ENCODE measurements at places on chromosomes 11 and 22. TPM values are rescaled to one million over a fixed set of nuclear protein-coding genes. Genes with fewer than 3 reads are reported as not detected.

DNA sequence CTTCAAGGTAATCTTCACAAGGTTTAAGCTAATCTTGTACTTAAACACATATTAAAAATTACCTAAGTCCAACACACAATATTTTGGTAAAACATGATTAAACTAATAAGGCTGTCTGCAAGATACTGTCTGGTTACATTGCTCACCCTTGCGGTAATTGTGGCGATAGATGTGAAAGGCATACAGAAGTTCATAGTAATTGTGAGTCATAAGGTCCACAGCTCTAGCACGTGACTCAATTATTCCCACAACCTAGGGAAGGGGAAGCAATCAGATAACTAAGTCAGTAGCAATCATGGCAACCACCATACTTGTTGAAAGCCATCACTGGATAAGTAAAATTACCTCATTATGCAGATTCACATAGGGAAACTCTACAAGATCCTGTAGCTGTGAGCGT is 30.5 kb upstream of the FNBP4 start:
- DNase-seq, result no peak

Gene VPREB1
- total RNA-seq, result not detected

GRCh38 chr11:57752954-57753353 is 1.3 kb upstream of the BTBD18 start:
- no peak for DNase-seq

DNA sequence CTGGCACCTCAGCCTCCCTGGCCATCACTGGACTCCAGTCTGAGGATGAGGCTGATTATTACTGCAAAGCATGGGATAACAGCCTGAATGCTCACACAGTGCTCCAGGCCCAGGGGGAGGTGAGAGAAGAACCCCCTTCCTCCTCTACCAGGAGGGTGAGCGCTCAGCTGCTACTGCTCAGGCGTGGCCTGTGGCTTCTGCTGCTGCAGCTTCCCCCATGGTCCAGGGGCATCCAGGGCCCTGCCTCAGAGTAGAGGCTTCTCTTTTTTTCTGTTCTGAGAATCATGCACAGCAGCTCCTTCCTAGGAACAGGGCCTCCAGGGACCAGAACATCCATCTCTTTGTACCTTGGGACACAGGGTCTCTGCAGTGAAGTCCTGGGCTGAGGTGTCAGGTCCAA is 83.1 kb downstream of the VPREB1 start:
- no peak for DNase-seq

Gene FCHSD2
- 58.7 TPM for total RNA-seq

- no peak for DNase-seq
Observed at GRCh38 chr11:390175-390574, 3.8 kb upstream of the PKP3 start.

- no peak for DNase-seq
Observed at GRCh38 chr22:50657925-50658324, 14.7 kb upstream of the SHANK3 start.

DNA sequence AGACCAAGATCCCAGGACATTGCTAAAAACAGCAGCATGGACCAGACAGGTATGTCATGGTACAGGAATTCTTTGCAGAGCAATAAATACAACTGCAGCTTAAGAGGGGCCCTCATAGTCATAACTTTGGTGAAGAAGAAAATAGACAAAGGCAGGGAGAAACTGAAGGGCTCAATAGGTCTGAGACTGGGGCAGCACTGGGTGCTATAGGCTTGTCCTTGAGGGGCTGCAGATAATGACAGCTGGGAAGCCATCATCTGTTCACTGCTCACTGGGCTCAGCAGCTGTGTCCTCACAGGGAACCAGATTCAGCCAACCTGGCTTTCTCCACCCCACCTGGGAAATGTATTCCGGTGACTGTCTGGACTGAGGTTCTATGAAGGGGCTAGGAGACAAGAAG is 68.4 kb downstream of the ZNF280B start:
- no peak for DNase-seq

DNA sequence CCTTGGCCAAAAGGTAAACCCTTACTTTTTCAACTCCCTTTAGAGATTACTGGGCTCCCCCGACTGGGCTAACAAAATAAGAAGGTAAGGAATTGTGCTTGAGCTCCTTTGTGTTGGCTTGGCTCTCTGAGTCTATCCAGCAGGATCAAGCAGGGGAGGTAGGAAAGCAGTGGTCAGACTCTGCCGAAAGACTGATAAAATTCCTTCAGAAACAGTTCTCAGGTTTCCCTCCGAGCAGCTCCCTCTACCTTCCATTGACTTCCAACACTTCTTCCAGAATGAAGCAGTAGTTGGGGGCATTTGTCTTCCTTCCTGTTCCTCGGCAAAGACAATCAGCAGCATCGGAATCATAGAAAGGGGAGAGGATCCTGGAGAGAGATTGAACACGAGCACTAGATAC is 16.1 kb upstream of the CARD18 start:
- no peak for DNase-seq

DNA sequence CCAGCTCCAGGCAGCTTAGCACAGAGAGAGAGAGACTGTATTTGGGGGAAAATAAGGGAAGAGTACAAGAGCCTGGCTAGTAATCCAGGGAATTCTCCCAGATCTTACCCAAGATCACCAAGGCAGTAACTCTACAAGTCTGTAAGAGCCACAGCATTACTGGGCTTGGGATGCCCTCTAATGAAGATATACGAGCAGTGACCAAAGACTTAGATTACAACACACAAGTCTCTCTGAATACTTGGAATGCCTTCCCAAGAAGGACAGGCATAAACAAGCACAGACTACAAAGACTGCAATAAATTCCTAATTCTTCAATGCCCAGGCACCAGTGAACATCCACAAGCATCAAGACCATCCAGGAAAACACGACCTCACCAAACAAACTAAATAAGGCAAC is 17.7 kb downstream of the DNAJC24 start:
- no peak for DNase-seq

DNA sequence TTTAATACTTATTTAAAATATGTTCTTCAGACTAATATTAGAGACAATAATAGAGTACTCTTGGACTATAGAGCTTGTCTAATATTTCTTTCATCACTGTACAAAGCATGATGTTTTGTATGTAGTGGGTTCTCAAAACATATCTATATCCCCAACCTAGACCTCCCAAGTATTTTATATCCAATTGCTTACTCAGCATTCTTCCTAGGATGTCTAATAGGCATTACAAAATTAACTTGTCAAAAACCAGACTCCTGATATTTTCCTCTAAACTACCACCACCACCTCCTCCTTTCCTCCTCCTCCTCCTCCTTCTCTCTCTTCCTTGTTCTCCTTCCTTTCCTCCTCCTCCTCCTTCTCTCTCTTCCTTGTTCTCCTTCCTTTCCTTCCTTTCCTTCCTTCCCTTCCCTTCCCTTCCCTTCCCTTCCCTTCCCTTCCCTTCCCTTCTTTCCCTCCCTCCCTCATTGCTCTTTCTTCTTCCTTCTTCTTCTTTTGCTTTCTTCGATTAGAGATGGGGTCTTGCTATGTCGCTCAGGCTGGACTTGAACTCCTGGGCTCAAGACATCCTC is 21.3 kb downstream of the BCO2 start:
- DNase-seq, result no peak

- no peak for DNase-seq
Observed at GRCh38 chr11:1619449-1619848, 2.5 kb downstream of the KRTAP5-4 start.

- DNase-seq, result no peak
Observed at GRCh38 chr22:40094485-40094884, 83.2 kb upstream of the TNRC6B start.

Gene MYBPC3
- total RNA-seq, result 0.19 TPM

GRCh38 chr22:23884140-23884539 is 10.0 kb upstream of the MIF start:
- no peak for DNase-seq

Gene PDE3B
- 7.4 TPM for total RNA-seq

GRCh38 chr11:19525714-19526113 is 186.9 kb upstream of the NAV2 start:
- no peak for DNase-seq

Gene OR51B2
- total RNA-seq, result not detected

GRCh38 chr11:117152066-117152465 is 8.0 kb downstream of the PAFAH1B2 start:
- DNase-seq, result no peak

DNA sequence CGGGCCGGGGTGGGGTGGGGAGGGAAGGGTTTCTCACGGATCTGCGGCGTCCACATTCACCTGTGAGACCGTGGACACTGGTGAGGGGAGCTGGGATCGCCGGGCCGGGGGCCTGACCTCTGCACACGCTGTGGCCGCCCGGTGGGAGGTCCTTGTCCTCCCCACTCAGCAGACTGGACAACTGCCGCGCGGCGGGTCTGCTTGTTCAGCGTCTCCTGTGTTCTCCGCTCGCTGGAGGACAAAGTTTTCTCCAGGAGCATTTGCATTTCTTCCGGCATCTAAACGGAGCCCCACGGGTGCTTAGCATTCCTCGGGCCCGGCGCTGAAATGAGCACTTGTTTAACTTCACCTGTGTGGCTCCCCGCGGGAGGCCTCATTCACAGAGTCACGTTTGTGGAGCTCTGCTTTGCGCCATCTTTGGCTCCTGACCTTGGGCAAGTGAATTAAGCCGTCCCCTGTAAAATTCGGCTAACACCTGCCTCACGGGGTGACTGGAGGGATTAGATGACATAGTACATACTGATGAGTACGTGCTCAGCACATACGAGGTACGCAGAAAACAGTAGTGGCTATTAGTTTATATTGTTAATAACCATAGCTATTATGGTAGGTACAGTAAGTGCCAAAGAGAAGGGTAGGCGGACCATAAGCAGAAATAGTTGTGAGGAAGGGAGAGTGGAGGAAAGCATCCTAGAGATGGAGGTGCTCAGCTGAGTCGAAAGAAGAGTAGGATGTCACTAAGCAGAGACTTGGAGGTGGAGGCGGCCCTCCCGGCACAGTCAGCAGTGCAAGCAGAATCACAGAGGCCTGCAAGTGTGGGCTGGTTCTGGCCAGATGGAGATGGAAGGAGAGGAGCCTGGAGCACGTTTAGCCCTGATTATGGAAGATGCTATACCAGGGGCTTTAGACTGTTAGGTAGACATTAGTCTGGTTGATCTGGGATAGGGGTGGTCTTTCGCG is 885 bp downstream of the TRMU start:
- DNase-seq, result peak; percentile 45

GRCh38 chr22:17213976-17214375 is 5.3 kb downstream of the ADA2 start:
- peak; percentile 51 for DNase-seq

Gene MUC5B
- 0.38 TPM for total RNA-seq

Gene LRRC32
- 136 TPM for total RNA-seq

Gene CEP164
- 30.7 TPM for total RNA-seq

- DNase-seq, result no peak
Observed at GRCh38 chr11:74932169-74932568, 16.7 kb downstream of the XRRA1 start.

- DNase-seq, result no peak
Observed at GRCh38 chr11:84549217-84549616, 1077.9 kb downstream of the DLG2 start.

- DNase-seq, result no peak
Observed at GRCh38 chr11:109865548-109866186, 227.5 kb upstream of the ZC3H12C start.

GRCh38 chr11:12187399-12187798 is 77.0 kb downstream of the MICAL2 start:
- no peak for DNase-seq

Gene CFAP300
- total RNA-seq, result 8.2 TPM

Gene SHISAL1
- total RNA-seq, result 1.1 TPM

DNA sequence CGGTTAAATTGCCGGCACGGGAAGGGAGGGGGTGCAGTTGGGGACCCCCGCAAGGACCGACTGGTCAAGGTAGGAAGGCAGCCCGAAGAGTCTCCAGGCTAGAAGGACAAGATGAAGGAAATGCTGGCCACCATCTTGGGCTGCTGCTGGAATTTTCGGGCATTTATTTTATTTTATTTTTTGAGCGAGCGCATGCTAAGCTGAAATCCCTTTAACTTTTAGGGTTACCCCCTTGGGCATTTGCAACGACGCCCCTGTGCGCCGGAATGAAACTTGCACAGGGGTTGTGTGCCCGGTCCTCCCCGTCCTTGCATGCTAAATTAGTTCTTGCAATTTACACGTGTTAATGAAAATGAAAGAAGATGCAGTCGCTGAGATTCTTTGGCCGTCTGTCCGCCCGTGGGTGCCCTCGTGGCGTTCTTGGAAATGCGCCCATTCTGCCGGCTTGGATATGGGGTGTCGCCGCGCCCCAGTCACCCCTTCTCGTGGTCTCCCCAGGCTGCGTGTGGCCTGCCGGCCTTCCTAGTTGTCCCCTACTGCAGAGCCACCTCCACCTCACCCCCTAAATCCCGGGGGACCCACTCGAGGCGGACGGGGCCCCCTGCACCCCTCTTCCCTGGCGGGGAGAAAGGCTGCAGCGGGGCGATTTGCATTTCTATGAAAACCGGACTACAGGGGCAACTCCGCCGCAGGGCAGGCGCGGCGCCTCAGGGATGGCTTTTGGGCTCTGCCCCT is 529 bp upstream of the CCND1 start:
- no peak for DNase-seq

- peak; percentile 86 for DNase-seq
Observed at GRCh38 chr22:21567456-21568346, at the start of gene UBE2L3. UBE2L3 (plus strand) TSS chr22:21567714; CDS start chr22:21567745, 31 bp downstream.

Gene C11orf42
- total RNA-seq, result not detected

GRCh38 chr11:111066846-111067245 is 178.7 kb upstream of the POU2AF2 start:
- no peak for DNase-seq

DNA sequence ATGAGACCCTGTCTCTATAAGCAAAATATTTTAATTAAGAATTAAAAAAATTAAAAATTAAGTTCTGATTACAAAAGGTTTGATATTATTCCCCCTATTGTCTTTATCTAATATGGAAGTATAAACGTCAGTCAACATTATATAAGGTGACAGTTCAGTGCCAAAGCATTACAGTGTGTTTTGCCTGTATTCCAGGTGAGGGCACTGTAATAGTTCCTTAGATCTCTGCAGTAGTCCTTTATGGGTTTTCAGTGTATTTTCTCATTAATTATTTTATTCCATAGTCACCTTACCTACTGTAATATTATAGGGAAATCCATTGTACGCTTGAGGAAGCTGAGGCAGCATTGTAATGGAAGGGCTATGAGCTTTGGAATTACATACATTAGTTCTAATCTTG is 33.0 kb downstream of the FAR1 start:
- no peak for DNase-seq

DNA sequence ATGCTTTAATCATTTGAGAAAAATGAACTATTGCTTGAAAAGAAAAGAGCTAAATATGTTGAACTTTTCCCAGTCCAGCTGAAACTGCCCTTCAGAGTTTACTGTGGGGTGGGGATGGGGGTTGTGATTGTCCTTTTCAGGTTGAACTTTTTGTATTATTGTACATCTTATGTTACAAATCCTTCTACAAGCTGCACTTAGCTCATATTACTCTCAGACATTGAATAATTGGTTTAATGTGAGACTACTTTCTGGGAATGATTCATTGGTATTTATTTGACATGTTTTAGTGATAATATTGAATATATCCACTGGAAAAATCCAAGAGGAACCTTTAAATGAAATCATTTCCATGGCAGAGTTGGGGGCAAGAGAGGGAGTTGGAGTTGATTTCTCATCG is 84.9 kb downstream of the ATXN10 start:
- no peak for DNase-seq
